ENCODE measurements at places on chromosomes 2 and 18.

DNA sequence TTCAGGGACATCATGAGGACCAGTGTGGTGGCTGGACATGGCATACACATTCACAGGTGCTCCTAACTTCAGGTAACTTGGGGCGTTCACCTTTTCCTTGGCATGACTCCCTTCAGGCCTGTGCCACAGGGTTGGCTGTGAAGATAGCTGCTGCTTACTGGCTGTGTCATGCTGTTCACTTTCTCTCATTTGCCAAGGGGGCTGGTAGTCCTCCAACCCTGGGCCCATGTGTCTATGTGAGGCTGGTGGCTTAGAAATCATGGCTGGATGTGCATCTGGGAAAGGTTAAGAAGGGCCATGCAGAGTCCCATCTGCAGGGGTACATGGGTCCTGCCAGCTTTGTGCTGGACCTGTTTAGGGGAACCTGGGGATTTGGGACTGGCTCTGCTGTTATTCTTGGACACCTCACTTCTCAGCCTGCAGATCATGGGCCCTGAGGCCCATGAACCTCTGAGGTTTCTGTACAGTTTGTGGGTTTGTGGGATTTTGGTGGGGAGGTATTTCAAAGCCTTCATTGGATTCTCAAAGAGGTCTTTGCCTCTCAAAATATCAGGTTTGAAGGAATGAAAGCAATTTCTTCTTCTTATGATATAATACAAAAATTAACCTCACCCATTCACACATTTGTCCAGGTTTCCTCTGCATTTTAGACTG lies 62.9 kb downstream of the FHOD3 start:
- no peak for DNase-seq

GRCh38 chr2:134137182-134137611 lies 116.7 kb upstream of the MGAT5 start:
- DNase-seq: no peak

DNA sequence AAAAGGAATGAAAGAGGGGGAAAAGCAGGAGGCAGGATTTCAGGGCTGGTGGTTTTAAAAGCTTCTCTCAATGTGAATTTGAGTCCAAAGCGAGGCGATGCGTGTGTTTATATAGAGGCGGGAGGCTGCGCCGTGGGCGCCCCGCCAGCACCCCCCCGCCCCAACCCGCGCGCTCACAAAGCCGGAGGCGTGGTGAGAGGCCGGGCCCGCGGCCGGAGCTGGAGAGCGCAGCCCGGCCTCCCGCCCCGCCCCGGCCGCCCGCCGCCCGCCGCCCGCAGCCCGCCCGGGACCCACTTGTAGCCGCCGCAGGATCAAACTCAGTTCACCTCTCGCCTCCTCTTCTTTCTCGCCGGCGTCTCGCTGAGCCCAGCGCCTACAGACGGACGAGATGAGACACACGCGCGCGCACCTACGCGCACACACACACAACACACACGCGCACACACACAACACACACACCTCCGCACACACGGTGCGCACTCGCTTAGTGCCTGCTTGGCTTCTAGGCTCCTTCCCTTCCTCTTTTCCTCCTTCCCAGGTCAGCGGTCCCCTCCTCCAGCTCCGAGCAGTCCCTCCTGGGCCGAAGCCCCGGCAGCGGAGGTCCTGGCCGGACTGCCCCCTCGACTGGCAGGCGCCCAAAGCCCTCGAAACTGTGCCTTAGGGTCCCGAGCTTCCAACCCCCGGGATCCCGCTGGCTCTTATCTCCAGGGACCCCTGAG lies 1.3 kb upstream of the CYP26B1 start:
- DNase-seq: no peak

DNA sequence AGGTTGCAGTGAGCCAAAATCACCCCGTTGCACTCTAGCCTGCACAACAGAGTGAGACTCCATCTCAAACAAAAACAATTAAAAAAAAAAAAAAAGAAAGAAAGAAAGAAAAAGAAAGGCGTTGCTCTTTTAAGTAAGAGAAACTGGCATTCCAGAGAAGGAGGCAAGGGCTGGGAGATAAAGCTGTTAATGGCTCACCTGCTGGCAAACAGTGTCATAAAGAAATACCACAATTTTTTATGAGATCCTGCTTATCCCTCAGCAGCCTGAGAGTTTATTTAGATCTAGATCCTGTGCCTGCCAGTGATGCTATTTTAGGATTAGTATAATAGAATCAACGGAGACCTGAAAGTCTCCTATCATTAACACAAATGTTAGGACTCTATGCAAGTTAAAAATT lies 16.3 kb downstream of the SLC19A3 start:
- DNase-seq: no peak

- DNase-seq: no peak
Observed at GRCh38 chr2:181354626-181355025, 102.6 kb upstream of the ITGA4 start.

GRCh38 chr18:24601585-24601984 lies 141.1 kb downstream of the HRH4 start:
- no peak for DNase-seq

GRCh38 chr18:12657684-12658425 lies at the start of gene SPIRE1:
SPIRE1 (minus strand) TSS chr18:12658107; CDS start chr18:12657866, 241 bp downstream.
- DNase-seq: peak; percentile 52

DNA sequence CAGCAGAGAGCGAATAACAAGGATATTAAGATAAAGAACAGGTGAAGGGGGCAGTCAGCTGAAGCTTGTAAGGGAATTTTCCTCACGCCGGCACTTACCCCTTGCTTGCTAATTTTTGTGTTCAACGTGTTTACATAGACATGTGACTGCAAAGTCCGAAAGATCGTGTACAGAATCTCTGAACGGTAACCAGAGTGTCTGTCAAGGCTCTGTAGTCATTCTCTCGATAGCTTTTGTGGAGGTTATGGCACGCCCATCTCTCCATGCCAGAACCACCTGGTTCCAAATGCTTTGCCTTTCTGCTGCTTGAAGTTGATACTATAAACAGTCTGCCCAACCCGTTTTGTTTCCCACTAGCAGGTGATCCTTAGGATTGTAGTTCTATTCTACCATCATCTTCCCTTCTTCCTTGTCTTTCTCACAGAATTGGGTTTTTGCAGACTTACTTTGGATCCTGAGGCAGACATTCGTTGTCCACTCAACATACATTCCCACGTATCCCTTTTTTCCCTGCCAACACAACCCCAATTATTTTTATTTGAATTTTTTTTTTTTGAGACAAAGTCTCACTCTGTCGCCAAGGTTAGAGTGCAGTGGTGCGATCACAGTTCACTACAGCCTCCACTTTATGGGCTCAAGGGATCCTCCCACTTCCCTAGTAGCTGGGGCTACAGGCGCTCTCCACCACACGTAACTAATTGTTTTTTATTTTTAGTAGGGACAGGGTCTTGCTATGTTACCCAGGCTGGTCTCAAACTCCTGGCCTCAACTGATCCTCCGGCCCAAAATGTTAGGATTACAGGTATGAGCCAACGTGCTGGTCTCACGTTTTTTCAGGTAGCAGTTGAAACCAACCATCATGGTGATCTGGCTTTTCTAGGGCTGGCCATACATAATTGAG lies 1.3 kb upstream of the USP34 start:
- peak; percentile 16 for DNase-seq
